IMR-90 (cell line): ENCODE measurements at places on chromosomes 1 and 21. TPM values are rescaled to one million over a fixed set of nuclear protein-coding genes. Genes with fewer than 3 reads are reported as not detected.

Gene ERG
- not detected in 2 replicates for polyA plus RNA-seq

GRCh38 chr1:198272492-198272891 is 115.7 kb downstream of the NEK7 start:
- peak; percentile 62 for DNase-seq

GRCh38 chr1:41509270-41509671 is 24.8 kb upstream of the EDN2 start:
- DNase-seq, result no peak

- DNase-seq, result no peak
Observed at GRCh38 chr1:156958247-156958714, 37.8 kb downstream of the LRRC71 start.

DNA sequence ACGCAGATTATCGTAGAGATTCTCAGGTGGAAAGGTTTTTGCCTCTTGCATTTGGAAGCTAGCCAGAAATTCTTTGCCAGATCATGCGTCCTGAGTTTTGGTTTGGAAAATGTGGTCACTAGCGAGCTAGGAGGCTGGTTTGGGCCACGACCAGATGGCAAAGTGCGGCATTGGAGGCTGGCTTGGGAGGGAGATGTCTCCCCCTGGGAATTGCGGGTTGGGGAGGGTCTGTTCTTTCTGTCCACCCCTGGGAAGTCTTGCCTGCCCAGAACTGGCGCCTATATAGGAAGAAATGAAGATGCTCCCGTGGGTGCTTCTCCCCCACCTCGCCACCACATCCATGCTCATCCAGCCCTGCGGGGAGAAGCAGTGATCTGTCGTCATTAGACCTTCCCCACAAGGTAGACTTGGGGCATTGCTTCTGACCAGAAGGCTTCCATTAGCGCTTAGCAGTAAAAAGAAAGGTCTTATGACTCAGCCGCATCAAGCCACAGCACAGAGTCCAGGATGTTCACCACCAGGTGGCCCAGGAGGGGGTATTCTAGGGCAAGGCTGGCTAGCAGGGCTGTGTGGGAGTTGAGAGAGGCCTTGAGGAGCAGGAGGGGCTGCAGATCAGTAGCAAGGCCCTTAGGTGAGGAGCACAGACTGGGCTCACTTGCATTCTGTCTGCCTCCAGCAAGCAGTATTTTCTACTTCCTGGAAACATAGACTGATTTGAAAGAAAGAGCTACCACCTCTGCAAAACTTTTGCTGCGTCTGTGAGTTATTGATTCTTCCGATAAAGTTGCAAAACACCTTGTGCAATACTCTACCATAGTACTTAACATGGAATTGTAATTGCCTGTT is 1.5 kb upstream of the PTP4A2 start:
- peak; percentile 90 for DNase-seq

- DNase-seq, result no peak
Observed at GRCh38 chr1:208766832-208767231, 522.6 kb upstream of the PLXNA2 start.
